ENCODE measurements at places on chromosomes 11 and 22.
A peak's percentile ranks its signal among the peaks of the same experiment; 100 is the strongest.

DNA sequence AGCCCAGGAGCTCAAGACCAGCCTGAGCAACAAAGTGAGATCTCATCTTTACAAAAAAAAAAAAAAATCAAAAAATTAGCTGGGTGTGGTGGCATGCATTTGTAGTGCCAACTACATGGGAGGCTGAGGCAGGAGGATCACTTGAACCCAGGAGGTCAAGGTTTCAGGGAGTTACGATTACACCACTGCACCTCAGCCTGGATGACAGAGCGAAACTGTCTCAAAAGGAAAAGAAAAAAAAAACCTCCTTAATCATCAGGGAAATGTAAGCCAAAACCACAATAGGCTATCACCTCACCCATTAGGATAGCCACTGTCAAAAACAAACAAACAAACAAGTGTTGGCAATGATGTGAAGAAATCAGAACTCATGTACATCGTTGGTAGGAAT is 13.4 kb downstream of the DGCR2 start:
- DNase-seq, result no peak

- DNase-seq, result no peak
Observed at GRCh38 chr11:69172674-69173073, 16.9 kb downstream of the SMIM38 start.

- DNase-seq, result no peak
Observed at GRCh38 chr11:65278356-65278755, 16.6 kb downstream of the POLA2 start.

DNA sequence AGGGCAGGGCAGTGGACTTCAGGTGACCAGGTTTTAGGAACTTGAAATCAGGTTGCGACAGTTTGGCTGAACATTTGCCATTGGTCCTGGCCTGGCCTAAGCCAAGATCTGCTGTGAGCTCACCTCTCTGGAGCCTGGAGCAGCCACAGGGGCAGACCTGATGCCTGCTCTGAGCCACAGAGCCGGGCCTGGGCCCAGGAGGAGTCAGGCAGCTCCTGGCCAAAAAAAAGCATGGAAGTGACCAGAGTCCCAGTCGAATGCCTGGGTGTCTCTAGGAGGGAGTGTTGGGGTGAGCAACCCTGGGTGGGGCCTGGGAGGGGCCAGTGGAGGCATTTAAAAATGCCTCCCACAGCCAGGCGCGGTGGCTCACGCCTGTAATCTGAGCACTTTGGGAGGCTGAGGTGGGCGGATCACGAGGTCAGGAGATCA is 6.0 kb upstream of the OMP start:
- DNase-seq, result no peak

GRCh38 chr11:130159139-130159538 is 443 bp upstream of the ST14 start:
- no peak for DNase-seq

DNA sequence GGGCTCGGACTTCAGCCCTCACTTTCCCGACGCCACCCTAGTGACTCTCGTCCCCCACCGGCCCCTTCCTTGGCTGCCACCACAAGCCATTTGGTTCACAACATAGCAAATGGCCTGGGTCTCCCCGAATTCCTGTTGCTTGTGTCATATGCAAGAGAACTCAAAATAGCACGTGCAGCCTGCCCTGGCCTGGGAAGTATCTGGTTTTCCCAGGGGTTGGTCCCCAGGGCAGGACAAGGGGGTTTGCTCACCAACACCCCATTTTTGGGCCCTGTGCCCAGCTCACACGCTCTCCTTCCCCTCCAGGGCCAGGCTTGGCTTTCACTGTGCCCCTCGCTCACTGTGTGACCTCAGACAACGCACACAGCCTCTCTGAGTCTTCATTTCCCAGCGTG is 12.8 kb upstream of the TPCN2 start:
- no peak for DNase-seq

DNA sequence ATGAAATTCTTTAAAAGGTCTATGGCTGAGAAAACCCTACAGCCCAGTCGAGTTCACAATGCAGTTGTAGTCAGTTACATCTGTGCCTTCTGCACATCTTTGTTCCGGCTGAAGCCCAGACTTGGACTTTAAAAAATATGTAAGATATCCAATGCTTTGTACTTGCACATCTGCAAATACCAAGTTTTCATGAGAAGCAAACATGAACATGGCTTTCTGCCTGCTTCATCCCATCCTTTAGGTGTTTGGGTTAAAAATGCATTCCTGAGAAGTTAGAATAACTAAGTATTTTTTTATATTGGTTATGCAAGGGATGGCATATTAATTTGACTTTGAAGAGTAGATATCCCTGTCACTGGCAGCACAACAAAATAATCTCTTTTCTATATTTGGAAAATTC is 528.4 kb downstream of the METTL15 start:
- no peak for DNase-seq

DNA sequence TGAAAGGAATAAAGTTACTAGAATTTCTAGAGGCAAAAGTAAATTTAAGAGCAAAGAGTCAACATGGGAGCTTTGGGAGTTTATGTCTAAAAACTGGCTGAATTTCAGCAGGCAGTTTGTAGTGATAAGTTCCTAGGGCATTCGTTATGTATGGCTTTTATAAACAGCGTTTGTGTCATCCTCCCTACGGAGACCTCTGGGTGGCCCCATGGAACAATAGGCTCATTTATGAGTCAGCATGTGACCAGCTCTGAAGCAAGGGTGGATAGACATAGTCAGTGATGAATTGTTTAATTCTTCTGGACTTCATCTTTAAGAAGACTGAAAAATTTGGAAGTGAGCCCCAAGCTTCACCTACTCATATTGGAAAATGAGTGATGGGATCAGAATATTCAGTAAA is 37.1 kb downstream of the SVIP start:
- peak; percentile 91 for DNase-seq

GRCh38 chr11:60658409-60658808 is 41.0 kb upstream of the MS4A8 start:
- no peak for DNase-seq

DNA sequence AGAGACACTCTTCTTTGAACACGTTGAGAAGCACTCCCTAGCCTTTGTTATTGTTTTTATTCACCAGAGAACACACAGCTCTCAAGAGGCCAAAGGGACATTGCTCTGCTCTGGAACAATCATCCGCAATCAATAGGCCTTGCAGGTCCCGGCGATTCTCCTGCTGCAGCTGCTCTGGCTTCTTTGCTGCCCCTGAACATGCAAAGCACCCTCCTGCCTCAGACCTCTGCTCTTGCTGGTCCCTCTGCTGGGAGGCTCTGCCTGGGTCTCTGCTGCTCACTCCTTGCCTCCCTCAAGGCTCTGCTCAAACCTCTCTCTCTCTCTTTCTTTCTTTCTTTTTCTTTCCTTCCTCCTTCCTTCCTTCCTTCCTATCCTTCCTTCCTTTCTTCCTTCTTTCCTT is 232.7 kb downstream of the DSCAML1 start:
- no peak for DNase-seq

GRCh38 chr11:17531071-17531600 is 13.1 kb downstream of the USH1C start:
- DNase-seq, result no peak

DNA sequence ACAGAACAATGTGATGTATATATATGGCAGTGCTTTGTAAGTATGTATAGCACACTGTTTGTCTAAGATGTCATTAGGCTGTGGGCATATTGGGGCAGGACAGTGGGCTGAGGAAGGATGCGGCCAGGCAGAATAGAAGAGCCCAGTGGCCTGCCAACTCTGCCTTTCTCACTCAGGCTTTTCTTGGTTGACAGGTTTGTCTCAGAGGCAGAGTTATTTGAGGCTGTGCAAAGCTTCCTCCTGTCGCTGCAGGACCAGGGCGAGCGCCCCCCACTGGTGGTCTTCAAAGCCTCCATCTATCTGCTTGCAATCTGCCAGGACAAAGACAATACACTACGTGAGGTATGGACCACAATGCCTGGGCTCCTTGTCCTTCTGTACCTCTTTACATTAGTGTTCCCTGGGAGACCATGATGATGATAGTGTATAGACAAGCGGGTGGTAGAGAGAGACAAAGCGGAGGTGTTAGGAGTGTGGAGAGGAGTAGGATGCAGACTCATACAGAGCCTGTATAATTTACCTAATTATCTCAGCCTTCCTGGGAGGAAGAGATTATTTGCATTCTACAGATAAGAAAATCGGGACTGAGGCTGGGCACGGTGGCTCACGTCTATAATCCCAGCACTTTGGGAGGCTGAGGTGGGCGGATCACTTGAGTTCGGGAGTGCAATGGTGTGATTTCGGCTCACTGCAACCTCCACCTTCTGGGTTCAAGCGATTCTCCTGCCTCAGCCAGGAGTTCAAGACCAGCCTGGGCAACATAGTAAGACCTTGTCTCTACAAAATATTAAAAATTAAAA is 37.3 kb upstream of the CCDC134 start:
- DNase-seq, result peak; percentile 12

GRCh38 chr22:22609291-22609690 is 35.1 kb upstream of the GGTLC2 start:
- DNase-seq, result peak; percentile 14

DNA sequence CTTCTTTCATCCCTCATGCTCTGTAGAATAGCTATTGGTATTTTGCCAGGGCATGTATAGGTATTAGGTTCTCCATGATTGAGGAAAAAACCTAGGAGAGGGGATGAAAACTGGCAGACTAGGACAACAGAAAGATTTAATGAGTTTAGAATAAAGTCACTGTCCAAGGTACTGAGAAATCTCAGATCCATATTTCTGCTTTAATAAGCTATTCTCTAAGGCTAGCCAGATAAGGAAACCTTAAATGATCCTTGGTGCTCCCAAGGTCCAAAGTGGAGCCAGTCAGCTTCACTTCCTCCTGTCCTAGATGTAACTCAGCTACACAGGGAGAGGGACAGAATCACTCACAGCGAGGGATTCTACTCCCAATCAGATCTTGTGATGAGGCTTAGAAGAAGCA is 13.7 kb upstream of the CSNK2A3 start:
- no peak for DNase-seq

- DNase-seq, result no peak
Observed at GRCh38 chr22:48863965-48864528, 963.6 kb downstream of the BRD1 start.

DNA sequence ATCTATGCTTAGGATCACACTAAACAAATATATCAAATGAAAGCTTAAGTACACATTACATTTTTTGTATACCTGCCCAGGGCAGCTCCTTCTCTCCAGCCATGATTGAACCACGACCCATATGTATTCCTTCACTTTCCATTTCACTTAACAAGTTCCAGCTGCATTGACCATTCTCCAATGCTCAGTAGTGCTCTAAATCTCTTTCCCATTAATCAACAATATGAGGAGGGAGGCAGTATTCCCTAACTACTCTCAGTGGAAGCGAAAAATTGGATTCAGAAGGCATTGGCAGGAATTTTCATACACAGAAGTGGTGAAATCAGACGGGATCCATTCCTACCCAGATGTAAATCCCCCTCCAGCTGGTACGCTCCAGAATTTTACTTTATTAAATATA is 372.0 kb upstream of the LUZP2 start:
- no peak for DNase-seq

- DNase-seq, result peak; percentile 28
Observed at GRCh38 chr11:85795712-85796487, 15.0 kb downstream of the SYTL2 start.

DNA sequence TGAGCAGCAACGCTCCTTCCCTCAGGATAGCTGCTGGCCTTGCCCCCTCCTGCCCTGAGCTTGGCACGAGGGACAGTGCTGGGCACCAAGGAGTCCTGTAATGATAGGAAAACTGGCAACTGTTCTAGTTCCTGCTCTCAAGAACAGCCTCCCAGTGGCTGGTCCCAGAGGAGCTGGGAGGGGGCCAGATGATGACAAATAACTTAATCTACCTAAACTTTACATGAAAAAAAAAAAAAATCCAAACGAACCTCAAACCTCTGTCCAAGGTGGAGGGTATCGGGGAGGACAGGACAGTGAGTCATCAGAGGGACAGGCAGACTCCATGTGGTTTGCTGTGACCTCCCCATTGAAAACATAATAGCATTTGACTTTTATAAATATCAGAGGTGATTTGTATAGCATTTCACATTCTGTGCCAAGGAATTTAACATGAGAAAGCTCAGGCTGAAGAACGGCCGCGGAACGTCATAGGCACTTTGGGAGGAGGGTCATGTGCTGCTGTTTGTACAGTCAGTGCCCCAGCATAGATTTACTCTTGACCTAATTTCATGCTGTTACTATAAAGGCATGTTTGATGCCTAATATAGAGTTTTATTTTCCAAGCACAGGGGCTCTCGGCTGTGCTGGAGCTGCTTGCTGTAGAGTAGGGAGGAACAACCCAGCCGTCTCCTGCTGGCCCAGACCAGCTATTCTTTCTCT is 98.2 kb upstream of the NNMT start:
- DNase-seq, result peak; percentile 42

DNA sequence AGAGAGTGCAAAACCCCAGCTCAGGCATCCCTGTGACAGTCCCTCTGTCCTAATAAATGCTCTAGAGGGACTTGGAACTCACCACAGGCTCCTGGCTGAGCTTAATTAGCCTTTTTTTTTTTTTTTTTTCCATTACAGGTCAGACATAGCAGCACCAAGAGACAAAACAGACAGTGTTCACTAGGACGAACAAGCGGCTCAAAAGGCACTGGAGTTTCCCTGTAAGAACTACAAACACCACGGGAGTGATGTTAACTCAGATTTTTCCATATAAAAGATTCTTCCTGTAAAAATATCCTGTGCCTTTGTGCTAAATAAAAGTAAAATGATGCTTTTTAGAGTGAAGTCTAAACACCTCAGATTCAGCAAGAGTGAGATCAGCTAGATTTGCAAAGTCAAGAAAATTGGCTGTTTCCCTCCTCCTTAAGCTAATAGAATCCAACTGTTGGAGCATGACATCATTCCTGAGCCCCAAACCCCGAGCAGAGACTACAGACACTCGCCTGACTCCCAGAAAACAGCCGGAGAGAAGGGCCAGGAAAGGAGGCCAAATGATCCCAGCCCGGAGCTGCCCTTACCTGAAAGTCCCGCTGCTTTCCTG is 101.0 kb upstream of the AKIP1 start:
- DNase-seq, result no peak

GRCh38 chr11:34682825-34683224 is 61.9 kb downstream of the EHF start:
- DNase-seq, result peak; percentile 83

DNA sequence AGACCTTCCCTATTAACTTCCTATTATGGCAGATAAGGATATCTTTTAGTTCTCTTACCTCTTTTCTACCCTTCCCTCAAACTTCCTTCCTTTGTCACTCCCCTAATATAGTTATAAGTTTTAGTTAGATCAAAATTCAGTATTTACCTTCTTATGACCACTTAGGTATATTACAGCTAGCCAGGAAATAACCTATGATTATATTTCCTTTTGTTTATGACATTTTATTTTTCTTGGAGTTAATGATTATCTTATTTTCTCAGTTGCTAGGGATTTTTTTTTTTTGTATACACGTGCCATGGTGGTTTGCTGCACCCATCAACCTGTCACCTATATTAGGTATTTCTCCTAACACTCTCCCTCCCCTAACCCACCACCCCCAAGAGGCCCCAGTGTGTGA is 88.2 kb upstream of the ZBED5 start:
- no peak for DNase-seq

All from HT1080 (cell line).